ENCODE measurements at places on chromosomes 11 and 22.

DNA sequence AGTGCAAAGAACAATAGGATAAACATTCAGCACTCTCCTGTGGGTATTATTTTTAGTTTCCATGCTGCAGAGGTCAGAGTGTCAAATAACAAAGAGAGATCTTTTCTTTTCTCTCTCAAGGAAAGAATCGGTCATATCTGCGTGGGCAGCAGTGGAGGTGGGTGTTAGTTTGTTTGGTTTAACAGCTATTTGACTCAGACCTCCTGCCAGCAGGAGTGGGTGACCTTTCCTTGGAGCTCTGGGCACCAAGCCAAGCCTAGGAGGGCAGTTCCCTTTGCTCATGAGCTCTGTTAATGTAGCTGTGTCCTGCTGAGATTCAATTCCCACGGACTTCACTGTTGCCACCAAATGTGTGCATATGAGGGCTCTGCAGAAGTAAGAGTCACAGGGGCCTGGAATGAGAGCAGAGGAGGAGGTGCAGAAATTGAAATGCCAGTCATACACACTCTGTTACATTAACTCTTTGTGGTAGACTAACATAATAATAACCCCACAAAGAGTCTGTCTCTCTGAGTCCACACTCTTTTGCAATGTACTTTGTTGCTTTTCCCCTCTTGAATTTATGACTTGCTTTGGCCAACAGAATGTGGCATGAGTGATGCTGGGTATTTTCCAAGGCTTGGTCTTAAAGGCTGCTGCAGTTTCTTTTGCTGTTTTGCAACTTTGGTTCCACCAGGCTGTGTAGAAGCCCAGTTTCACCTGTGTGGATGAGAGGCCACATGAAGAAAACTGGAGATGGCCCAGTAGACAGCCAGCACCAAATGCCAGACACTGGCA lies 76.0 kb upstream of the GRK3 start:
- DNase-seq: no peak

- no peak for DNase-seq
Measured at GRCh38 chr22:48182846-48183805, 1420.7 kb downstream of the TBC1D22A start.

DNA sequence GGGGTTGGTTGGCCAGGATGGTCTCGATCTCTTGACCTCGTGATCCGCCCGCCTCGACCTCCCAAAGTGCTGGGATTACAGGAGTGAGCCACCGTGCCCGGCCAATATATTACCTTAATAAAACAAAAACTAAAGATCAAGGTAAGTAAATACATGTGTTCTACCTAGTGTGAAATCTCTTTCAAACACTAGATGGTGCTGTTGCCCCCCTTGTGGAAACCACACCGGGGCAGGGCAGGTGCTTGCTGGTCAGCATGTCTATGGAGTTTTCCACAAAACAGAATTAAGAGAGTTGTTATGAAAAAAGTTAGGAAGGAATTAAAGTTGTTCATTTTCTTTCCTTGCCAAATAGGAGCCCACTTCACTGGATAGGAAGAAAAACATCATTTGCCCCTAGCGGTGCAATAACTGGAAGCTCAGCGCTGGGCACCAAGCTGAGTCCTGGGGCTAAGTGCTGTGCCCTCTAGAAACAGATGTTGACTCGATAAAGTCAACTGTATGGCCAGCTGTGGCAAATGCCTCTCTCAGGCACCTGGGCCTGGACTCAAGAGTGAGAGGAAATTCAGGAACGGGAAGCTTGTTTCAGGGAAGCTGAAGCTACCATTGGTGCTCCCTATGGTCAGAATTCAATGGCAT lies 6.3 kb upstream of the KCNJ5 start:
- DNase-seq: no peak

GRCh38 chr11:34175284-34176019 lies 70.0 kb downstream of the NAT10 start:
- DNase-seq: no peak

DNA sequence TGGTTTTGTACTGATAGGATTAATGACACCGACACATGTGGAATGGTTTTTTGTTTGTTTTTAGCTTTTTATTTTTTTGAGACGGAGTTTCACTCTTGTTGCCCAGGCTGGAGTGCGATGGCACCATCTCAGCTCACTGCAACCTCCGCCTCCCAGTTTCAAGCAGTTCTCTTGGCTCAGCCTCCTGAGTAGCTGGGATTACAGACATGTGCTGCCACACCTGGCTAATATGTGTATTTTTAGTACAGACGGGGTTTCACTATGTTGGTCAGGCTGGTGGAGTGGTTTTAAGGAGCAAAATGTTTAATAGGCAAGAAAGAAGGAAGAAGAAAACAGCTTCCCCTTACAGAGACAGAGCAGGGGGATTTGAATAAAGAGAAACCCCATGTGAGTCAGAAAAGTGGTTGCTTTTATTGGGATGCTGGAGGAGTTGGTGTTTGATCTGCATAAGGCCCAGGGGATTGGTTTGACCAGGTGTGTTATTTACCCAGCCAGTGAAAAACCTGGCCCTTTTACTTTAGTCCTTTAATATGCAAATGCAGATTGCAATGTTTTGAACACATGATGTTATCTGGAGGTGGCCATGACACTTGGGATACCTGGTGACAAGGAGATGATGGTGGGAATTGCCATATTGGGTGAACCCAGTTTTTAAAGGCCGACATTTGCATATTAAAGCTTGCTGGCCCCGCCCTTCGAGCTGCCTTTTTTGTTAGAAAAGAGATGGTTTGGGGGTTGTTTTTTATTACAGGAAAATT lies 24.3 kb downstream of the SUSD2 start:
- no peak for DNase-seq

GRCh38 chr11:1877211-1878136 lies 14.2 kb downstream of the PRR33 start:
- DNase-seq: no peak

- DNase-seq: no peak
Measured at GRCh38 chr11:126655807-126656128, 300.3 kb downstream of the ST3GAL4 start.

Data from ascending aorta (tissue), 2 donors.